NCI-H510A (cell line): ENCODE measurements at places on chromosomes 6 and 20.

DNA sequence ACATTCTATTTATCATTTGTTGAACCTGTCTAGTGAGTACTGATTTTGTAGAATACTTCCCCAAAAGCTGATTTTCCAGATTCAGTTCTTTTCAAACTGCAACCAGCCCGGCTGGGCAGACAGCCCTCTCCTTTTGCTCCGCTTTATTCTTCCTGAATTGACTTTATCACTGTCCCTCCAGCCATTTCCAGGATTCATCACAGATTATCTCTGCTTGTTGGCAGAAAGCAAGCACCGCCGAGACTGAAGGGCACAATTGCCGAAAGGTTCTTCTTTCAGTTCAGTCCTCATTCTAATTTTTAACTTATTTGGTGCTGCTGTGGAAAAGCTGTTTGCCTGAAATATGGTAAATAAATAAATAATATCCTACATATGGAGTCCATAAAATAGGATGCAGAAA lies 369.1 kb upstream of the FLRT3 start:
- DNase-seq: no peak

- no peak for DNase-seq
Observed at GRCh38 chr20:58555078-58555765, 40.0 kb upstream of the APCDD1L start.

GRCh38 chr6:42279966-42280629 lies 62.4 kb upstream of the MRPS10 start:
- DNase-seq: no peak

DNA sequence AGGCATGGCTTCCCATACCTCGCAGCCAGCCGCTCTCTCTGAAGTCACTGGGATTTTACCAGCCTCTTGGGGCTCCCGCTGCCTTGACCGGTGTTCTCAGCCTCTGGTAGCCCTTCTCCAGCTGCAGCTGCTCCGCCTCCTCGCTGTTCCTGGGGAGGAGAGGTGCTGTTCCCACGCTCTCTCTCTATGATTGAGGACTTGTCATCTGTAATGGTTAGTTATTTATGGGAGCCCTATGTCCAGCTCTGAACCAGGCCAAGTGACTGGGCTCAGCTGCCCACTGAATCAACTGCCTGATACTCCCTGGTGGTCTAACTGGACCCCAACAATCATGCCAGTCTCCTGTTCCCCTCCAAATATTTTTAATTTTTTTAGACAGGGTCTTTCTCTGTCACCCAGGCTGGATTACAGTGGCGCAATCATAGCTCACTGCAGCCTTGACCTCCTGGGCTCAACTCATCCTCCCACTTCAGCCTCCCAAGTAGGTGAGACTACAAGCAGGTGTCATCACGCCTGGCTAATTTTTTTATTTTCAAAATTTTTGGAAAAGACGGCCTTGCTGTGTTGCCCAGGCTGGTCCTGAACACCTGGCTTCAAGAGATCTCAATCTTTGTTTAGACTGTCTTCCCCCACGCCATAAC lies 4.8 kb upstream of the SLC4A11 start:
- DNase-seq: no peak

GRCh38 chr20:31704225-31705119 lies 18.2 kb downstream of the BCL2L1 start:
- DNase-seq: no peak
